ENCODE measurements at places on chromosomes 1 and 21.

GRCh38 chr1:67468066-67468718 lies 38.0 kb upstream of the SERBP1 start:
- no peak for DNase-seq

- no peak for DNase-seq
Measured at GRCh38 chr21:40853956-40854688, 7.2 kb upstream of the DSCAM start.

DNA sequence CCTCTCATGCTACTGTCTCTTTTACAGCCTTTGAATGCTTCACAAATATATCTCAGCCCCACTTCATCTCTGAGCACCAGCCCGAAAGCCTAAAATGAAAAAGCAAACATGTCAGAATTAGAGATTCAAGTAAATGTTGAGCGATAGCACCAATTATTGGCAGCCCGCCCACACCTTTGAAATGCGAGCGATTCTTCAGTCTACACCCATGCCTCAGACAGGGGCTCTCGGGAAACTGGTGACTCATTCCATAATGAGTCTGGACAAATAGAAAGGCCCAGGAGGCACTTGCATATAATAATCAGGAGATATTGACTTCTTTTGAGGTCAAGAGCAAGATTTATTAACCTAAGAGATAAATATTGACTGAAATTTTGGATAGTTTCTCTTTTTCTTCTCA lies 487.3 kb upstream of the PTBP2 start:
- no peak for DNase-seq

GRCh38 chr21:42621819-42622177 lies 31.6 kb upstream of the PDE9A start:
- DNase-seq = no peak

DNA sequence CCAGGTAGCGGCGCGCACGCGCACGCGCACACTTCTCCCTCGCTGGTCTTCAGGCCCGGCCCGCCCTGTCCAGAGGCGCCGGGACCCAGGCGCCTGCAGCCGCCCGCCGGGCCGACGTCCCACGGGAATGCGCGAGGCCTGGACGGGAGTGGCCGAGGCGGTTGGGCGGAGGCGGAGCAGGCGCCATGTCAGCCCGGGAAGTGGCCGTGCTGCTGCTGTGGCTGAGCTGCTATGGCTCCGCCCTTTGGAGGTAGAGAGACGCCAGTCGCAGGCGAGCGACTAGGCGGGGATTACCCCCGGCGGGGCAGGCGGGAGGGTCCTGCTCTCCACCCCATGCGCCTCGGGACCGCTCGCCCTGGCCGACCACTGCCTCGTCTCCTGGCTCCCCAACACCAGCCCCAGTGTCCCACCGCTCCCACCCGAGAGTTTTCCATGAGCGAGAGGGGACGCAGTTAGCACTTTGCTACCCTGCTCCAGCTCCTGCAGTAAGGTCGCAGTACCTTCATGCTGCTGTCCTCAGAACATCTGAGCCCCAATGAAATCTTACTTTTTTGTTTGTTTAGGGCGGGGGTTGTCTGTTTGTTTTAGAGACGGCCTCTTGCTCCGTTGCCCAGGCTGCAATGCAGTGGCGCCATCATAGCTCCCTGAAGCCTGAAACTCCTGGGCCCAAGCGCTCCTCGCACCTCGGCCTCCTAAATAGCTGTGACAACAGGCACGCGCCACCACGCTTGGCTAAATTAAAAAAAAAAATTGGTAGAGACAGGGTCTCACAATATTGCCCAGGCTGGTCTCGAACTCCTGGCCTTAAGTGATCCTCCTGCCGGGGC lies at the start of gene CATSPERE:
Gene CATSPERE, plus strand, starts transcription at position 29 of the 827 bp plus-strand sequence. Its CDS starts 157 bp downstream, at position 186.
- peak; percentile 87 for DNase-seq

DNA sequence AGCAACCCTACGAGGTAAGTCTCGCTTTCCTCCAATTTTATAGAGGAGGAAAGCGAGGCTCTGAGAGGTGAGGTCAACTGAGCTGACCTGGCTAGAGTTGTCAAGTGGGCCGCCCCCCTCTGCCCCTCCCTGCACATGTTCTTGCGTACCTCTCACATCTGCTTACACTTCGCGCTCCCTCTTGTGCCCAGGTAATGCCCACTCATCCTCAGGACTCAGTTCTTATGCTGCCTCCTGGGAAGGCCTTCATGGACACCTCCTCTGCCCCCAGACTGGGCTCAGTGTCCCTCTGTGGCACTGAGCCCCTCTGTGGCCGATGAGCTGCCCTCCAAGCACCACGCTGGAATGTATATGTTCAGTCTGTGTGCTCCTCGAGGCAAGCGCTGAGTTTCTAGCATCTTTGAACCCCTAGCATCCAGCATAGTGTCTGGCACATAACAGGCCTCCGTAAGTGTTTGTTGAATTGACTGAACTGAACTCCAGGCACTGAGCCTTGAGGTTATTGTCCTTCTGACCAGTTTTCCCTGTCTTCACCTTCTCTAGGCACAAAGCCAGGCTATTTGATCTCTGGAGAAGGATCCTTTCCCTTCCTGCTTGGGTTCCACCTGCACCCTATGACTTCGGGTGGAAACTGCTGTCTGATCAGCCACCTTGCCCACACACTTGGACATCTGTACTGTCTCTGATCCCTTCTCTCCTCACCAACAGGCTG lies 13.5 kb downstream of the MOV10 start:
- no peak for DNase-seq

- no peak for DNase-seq
Measured at GRCh38 chr1:204192589-204193352, 3.5 kb downstream of the KISS1 start.

- DNase-seq = peak; percentile 89
Measured at GRCh38 chr1:21783679-21784603, 992 bp upstream of the USP48 start.

GRCh38 chr1:160647329-160647720 lies 481 bp upstream of the SLAMF1 start:
- DNase-seq = no peak

DNA sequence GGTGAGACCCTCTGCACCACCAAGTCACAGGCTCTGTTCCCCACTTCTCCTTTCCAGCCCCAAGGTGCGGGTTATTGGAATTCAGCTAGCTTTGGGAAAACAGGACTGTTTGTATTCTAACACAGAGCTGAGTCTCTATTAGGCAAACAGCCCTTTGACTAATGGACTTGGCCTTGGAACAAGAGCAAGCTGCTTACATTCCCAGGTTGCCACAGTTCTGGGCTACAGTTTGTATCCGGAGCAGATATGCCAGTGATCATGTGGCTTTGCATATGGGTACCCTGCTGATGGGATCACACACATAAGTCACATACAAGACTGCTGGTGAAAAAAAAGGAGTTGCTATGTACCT lies 110.5 kb upstream of the COA6 start:
- DNase-seq = no peak

GRCh38 chr1:96971849-96972602 lies 250.4 kb downstream of the PTBP2 start:
- no peak for DNase-seq

- no peak for DNase-seq
Measured at GRCh38 chr1:29893046-29893723, 656.9 kb downstream of the PTPRU start.

GRCh38 chr1:22582661-22583635 lies 19.7 kb downstream of the EPHA8 start:
- no peak for DNase-seq

GRCh38 chr1:30008998-30009657 lies 714.3 kb downstream of the MATN1 start:
- DNase-seq = no peak

GRCh38 chr1:59238333-59238934 lies 58.5 kb upstream of the FGGY start:
- DNase-seq = no peak

GRCh38 chr1:11736746-11737639 lies 1.1 kb downstream of the AGTRAP start:
- no peak for DNase-seq

GRCh38 chr21:33789697-33790096 lies 125.9 kb downstream of the ATP5PO start:
- no peak for DNase-seq

DNA sequence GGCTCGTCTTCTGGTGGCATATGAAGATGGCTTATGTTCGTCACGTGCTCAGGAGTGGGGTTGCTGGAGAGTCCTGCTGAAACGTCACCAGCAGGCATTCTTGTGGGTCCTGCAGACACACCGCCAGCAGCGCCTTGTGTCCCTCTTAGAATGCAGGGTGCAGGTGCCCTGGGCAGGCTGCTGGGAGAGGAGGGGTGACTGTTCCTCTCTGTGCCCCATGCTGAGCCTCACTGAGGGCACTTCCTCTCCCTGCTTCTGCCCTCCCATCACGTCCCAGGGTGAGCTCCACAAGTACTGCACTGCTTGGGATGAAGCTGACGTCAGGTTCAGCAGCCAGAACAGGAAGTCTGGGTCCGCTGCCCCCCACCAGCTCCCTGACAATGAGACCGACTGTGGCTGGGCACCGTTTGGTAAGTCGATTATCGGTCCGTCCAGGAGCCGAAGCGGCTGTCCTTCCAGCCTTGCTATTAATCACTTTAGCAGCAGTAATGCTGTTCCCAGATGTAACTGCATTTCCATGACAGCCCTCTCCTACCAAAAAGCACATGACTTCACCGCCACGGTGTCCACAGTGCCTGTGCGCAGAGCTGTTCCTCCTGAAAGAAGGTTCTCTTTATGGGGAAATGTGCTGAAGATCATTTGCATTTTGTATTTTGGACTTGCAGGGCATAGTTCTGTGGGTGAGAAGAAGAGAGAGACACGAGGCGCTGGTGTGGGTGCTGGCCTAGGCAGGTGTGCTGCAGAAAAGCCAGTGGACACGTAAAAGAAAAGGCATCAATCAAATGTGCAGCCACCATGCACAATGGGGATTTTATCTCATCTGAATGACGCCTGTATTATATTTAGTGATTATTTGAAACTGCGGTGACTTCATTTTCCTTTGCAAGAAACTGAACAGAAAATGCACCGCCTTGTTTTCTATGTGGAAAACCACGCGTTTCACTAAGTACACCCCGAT lies 21.0 kb downstream of the SLC37A1 start:
- peak; percentile 78 for DNase-seq

GRCh38 chr1:186413319-186413718 lies 37.7 kb downstream of the ODR4 start:
- DNase-seq = no peak

GRCh38 chr1:212433577-212434462 lies 1.1 kb downstream of the NENF start:
- DNase-seq = no peak

DNA sequence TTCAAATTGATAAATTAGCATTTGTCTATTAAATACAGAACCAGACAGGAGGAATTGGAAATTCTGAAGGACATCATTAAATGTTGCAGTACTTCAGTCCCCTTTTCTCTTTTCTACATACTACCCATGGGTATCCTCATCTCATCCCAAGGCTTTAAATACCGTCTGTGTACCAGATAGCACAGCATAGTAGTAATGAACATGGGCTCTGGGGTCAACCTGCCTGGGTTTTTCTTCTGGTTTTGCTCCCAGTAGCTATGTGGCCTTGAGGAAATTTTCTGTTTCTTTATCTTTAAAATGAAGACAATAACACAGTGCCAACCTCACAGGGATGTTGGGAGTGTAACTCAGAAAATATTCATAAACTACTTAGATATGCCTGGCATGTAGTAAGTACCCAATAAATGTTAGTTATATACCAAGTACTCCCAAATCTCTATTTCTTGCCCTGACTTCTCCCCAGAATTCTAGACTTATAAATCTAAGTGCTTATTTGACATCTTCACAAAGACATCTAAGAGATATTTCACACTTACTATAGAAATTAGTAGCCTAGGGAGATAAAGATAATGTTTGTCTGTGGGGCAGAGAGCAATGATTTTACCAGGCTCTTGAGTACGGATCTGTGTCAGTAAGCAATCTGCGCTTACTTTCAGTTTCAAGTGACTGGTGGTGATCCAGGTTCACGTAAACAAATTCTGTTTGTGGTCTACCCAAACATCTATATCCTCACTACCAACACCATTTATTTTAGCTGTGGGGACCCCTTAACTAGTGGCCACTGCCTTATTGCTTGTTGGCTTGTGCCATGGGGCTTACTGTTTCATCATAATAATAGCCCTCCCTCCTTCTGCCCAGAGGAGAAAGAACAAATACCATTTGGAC lies 37.3 kb downstream of the VANGL2 start:
- no peak for DNase-seq

DNA sequence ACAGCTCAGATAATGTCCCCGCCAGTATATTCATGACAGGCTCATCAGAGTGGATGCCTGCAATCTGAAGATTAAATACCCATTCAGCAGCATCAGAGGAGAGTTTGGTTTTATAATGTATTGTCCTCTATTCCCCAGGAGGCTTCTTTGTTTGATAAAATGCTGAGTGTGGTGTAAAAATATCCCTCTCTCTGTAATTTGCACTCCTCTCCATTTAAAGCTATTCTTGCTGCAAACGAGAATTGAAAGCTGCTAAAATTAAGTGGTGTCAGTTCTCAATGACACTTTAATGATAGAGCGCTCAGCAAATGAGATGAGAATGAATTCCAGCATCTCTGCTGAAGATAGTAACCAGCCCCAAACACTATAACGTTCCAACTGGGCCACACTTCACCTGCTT lies 205.7 kb upstream of the RRP15 start:
- no peak for DNase-seq

- no peak for DNase-seq
Measured at GRCh38 chr1:34618381-34618780, 136.5 kb upstream of the GJB5 start.

DNA sequence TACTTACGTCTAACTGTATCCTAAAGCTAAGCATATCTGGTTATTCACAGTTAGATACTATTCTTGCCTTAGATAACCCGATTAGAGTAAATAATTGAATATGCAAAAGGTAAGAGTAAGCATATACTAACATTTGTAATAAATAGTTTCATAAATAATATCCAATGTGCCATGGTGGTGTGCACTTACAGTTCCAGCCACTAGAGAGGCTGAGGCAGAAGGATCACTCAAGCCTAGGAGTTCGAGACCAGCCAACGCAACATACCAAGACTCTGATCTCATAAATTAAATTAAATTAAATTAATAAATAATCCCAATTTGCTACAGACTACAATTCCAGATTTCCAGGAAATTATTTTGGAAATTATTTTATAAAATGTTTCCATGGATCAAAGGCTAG lies 12.2 kb downstream of the ARID4B start:
- DNase-seq = no peak

DNA sequence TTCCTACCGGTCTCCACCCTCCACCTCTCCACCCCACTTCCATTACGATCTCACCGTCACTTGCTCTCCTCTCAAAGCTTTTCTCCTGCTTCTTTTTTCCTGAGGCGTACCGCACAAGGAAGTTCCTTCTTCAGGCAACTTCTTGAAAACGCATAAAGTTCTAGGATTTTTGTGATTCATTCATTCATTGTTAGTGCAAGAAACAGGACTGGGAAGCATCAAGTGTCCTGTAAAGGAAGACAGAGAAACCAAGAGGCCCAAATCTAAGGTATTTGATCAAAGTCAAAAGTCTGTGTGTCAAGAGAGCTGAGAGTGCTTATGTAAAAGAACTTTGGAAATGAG lies 1.3 kb upstream of the RCC2 start:
- DNase-seq = no peak

GRCh38 chr1:73511038-73511437 lies 686.9 kb downstream of the LRRIQ3 start:
- DNase-seq = no peak

DNA sequence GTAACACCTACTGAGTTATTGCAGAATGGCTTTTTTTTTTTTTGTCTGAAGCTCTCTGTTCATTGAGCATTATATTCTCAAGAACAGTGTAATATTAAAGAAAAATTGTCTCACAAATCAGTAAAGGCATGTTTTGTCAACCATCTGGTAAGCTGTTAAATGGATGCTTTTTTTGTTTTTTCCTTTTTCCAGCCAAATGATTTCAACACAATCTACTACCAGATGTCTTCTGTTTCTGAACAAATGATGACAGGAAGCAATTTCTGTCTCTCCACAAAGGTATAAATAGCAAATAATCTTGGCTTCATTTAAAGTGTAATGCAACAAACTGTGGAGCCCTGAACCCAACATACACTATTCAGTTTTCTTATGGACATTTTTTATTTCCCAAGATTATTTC lies 78.6 kb upstream of the RGS2 start:
- no peak for DNase-seq

Measured in Kasumi-1 (cell line).